ENCODE measurements at places on chromosomes 4 and X.

- DNase-seq: no peak
Measured at GRCh38 chrX:25131055-25131454, 115.3 kb upstream of the ARX start.

DNA sequence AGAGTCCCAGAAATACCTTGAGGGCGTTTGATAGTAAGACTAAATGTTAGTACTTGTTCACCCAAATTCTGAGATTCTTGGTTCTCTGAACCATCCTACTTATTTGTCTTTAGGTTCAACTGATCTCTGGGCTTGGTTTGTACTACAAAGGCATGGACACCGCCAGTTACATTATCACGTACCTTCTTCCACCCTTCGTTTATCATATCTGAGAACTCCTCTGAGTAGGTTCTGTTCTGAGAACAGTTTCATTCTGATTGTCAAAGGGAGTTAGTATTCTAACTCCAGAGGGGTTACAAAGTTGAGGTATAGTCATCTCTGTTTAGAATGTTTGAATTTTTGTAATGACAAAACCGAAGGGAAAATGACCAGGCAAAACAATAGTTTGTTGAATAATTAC is 19.3 kb downstream of the ZFX start:
- DNase-seq: no peak

GRCh38 chr4:4585012-4585670 is 43.3 kb upstream of the STX18 start:
- DNase-seq: no peak

DNA sequence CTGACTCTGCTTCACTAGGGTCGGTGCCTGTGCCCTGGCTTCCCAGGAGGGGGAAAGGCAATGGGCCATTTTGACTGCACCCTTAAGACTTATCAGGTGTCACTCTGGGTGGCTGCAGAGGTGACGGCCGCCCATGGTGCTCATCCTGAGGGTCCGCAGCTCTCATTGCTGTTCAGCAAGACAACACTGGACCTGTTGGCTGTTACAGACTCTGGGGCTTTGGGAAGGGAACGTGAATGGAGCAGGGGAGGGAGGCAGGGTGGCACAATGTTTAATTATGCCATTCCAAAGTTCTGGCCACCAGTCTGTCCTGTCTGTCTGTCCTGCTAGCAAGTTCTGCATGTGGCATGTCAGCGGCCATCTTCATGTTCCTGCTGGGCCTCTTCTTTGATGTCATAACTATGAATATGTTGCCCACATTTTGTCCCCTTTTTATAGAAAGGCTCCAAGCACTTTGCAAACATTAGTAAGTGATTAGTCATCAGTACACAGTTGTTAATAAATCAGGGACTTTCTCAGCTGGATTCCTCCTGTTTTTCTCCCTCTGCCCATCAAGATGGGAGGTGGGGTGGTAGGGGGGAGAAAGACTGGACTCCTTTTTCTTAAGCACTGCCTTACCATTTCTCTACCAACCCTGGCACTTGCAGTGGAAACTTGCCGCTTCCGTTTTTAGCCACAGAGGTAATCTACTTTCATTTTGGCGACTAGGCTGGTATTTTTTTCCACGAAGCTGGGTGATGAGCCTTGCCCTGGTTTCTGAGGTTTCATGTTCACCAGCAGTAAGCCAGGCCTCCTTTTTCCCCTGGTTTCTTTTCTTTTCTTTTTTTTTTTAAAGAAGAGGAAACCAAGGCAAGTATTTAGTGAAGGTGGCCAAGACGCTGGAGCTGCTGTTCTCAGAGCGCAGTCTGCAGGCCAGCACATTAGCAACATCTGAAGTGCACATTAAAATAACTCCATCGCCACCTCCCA is 88.6 kb upstream of the TRIM2 start:
- no peak for DNase-seq

DNA sequence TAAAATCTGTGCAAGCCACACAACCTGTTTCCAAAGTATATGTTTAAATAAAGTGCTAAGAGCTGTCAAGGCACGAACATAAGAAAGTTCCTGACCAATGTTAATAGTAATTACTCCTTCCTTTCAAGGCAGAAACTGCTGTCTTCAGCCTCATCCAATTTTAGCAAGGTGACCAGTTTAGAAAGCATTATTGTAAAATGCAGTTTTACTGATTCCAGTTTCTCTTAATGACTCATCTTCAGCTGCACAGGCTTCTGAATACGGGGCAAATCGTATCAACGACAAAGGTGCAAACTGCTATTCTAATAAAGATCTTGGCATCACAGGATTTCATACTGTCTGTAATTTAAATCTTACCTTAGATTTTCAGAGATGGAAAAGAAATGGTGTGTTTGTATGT is 87.5 kb downstream of the PPP3CA start:
- no peak for DNase-seq

- no peak for DNase-seq
Measured at GRCh38 chrX:14529290-14529989, at the start of gene GLRA2. TSS of gene GLRA2 (plus strand) at chrX:14529536. CDS start at chrX:14530058, 522 bp downstream.

DNA sequence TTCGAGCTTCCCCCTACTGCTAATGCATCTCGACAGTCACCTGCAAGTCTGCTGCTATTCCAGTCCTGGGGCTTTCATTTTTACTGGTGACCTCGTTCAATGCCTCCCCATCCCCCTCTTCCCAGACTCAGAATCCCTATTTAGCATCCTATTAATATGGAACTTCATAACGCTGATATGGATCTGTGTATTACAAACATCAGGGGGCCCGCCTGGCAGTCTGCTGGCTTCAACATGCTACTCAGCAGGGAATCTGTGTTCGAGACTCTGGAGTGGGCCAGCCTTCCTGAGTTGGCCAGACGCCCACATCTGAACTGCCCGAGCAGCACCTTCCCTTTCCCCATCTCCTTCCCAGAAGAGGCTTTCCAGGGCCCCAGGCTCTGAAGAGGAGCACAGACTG is 173.9 kb upstream of the PPARGC1A start:
- DNase-seq: no peak

DNA sequence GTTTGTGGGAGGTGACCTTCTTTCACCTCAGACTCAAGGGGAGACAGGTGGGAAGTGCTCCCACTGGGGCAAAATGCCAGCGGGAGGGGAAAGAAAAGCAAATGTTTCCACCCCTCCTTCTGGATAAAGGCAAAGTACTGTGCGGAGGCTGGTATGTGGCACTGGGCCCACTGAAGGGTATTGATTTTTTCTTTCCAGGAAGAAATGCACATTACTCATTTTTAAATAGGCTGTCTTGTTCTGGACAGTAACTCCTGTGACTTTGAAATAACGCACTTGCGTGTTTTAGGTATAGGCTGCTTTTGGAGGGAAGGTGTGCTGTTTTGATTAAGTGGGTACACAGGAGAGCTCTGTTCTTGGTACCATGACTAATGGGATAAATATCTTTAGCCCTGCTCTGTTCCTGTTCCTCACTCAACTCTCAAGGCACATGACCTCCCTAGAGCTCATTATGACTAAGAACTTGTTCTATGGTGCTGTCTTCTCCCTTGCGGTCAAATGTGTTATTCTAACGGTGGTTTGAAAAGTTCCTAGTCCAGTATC is 40.7 kb upstream of the MBTPS2 start:
- no peak for DNase-seq

Data from ureter (tissue), 1 donor.